ENCODE measurements at places on chromosomes 6 and 20.

DNA sequence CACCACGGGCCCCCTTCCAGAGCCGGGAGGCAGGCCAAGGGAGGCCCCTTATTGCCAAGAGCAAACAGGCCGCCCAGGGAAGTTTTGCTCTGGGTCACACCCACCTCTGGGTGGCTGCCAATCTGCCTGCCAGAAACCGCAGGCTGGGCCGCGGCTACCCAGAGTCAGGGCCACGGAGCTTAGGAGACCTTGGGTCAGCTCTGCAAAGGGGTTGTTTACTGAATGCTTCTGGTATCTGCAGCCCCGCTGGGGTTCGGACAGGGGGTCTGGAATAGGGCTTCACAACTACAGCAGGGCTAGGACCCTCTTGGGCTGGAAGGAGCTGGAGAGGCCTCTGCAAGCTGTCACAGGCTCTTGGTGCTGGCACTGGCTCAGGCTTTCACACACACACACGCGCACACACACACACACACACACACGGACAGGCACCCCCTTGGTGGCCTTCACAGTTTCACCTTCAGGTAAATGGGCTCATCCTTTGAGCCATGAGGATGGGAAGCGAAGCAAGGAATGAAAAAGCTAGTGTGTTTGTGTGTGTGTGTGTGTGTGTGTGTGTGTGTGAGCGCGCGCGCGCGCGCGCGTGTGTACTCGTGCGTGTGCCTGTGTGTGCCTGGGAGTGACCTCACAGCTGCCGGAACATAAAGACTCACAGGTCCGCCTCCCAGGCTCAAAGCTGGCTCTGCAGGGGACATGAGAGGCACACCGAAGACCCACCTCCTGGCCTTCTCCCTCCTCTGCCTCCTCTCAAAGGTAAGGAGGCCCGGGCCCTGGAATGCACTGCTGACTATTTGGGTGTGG is at the start of gene CCN5:
Gene CCN5 (plus strand): TSS at position 669 of the 798 bp plus-strand sequence. CDS start 22 bp downstream, at position 691.
- DNase-seq, result no peak

GRCh38 chr6:141394565-141395051 is 738.1 kb upstream of the GJE1 start:
- DNase-seq, result no peak

DNA sequence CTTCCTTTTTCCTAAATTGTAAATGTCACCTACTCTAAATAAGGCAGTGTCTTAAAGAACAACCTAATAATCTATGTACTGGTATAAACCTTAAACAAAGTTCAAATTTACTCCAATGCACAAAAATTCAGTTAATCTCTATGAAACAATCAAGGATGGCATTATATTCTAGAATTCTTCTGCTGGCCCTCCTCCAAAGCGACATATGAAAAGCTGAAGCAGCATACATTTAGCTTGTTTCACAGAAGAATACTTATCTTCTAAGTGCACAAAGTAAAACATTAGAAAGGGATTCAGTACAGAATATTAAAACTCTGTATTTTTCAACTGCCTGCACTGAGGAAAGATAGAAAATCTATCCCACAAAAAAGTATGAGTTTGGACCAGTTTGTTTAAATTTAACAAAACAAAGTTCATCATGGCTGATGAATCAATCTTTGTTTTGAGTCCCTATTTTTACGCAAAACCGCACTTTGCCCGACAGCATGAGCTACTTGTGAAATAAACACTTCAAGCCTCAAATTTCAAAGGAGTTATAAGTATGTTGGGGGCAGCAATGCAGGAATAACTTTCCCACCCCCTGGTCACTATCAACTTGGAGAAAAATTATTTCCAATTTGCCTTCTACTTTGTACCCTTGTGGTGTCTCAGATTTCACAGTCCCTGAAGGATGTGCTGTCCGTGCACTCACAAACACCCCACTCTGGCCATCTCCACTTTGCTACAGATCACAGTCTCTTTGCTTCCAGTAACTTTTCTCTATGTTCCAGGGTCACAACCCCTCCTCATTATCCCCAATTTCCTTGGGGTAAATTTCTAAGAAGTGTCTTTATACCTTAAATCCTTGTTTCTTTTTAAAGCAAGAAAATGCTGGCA is 238.2 kb downstream of the PRKN start:
- DNase-seq, result no peak

DNA sequence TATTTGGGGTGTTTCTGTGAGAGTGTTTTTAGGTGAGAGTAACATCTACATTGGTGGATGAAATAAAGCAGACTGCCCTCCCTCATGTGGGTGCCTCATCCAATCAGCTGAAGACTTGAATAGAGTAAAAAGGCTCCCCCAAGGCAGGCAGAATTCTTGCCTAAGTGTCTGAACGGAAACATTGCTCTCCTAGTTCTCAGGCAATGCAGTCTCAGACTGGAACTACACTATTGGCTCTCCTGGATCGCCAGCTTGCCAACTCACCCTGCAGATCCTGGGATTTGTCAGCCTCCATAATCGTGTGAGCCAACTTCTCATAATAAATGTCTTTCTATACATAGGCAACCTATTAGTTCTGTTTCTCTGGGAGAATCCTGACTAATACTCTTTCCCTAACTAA is 5.5 kb upstream of the TMEM170B start:
- DNase-seq, result no peak

GRCh38 chr20:57951549-57951948 is 241.7 kb upstream of the PMEPA1 start:
- DNase-seq, result no peak

DNA sequence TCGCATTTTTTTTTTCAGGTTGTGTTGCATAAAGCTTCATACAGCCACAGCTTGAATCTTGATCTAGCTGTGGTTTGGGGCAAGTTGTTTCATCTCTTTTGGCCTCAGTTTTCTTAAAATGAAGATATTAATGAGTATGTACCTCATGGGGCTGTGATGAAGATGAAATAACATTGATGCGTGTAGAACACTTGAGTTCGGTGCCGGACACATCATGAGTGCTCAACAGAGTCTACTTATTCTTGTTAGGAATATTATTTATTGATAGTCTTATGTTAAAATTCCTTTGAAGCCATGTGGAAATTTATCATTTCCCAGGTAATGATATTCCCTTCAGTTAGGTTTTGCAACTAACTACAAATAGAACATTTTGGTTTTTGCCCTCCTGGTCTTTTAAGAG is 3.4 kb downstream of the PAQR8 start:
- DNase-seq, result no peak

GRCh38 chr6:154852687-154853086 is 119.5 kb downstream of the SCAF8 start:
- no peak for DNase-seq

GRCh38 chr6:26290941-26291340 is 74.1 kb upstream of the BTN3A2 start:
- no peak for DNase-seq

DNA sequence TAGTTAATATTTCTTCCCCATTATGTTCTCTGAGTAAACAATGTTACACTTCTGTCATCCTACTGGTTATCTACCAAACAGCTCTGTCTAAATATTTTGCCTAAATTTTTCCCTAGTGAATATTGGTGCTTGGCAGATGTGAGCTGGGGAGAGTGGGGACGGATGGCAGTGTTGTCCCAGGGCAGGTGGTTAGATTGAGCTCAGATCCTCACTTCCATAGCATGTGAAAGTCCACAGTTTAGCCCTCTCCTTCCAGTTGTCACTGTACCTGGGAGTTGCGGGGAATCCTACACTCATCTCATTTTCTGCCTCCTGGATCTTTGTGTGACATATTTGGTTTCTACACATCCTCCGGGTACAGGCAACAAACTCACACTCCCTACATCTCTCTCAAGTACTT is 484.9 kb downstream of the EPM2A start:
- DNase-seq, result no peak

DNA sequence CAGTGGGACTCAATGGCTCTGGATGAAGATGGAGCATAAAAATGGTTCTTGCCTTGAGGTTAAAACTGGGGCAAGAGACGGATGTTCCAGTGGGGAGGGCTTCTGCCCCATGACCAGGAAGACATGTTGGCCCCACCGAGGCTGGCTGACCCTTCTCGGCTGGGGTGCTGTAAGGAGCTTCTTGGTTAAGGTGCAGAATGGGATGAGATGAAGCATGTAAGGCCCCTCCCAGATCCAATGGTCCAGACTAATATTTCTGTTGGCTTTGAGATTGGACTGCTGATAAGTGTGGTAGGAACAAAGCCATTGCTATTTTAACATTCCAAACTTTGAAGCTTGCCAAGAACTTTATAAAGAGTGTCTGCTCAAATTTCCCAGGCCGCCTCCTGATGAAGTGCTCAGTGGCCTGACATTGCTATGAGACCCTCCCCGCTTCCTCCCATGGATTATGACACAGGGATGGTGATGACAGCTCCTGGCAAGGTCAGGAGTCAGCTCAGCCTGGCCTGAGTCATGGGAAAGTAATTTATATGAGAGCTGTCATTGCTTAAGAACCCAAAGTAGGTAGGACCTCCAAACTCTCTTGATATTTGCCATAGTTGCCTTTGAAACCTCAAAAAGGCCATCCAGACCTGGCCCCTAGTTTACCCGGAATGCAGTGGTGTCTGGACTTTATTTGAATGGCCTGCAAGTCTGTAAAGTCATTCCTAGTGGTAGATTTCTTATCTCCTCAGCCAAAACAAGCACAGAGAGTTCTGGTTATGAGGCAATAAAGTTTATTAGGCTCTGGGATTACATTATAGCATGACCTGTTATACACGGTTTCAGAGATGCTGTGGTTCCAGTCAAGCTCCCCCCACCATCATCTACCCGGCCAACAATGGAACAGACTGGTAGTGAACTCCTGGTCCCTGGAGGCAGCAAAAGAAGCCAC is 55.2 kb downstream of the TGM2 start:
- DNase-seq, result no peak

GRCh38 chr20:63567386-63568169 is 6.5 kb downstream of the HELZ2 start:
- DNase-seq, result peak; percentile 77

DNA sequence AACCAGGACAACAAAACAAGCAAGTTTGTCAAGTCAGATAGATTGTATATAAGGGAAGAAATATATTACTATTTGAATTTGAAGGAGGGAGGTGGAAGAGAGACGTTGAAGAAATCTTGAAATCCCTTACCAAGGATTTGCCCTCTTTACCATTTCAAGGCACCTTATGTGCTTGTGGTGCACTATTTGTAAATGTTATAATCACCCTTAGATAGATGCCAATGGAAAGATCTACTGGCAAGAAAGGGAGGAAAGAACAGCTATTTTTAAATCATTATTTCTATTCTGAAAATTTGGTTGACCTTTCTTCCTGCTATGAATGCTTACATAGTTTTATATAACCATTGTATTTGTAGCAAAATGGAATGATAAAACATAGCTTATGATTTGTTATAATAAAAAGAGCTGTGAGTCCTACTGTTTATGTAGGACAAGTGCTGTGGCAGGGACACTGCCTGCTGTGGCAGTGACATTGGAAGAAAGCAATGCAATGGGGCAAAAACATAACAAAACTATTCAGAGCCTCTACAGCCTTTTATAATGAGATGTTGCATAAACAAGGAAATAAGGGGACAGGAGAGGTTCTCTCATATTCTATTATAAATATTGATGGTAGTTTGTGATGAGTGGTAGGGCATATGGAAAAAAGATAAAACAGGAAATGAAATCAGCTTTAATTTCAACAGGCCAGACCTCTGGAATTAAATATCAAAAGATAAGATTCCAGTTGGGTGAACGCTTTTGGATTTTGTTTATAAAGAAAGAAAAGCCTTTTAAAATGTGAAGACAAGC is 1145.2 kb upstream of the GJE1 start:
- DNase-seq, result no peak

DNA sequence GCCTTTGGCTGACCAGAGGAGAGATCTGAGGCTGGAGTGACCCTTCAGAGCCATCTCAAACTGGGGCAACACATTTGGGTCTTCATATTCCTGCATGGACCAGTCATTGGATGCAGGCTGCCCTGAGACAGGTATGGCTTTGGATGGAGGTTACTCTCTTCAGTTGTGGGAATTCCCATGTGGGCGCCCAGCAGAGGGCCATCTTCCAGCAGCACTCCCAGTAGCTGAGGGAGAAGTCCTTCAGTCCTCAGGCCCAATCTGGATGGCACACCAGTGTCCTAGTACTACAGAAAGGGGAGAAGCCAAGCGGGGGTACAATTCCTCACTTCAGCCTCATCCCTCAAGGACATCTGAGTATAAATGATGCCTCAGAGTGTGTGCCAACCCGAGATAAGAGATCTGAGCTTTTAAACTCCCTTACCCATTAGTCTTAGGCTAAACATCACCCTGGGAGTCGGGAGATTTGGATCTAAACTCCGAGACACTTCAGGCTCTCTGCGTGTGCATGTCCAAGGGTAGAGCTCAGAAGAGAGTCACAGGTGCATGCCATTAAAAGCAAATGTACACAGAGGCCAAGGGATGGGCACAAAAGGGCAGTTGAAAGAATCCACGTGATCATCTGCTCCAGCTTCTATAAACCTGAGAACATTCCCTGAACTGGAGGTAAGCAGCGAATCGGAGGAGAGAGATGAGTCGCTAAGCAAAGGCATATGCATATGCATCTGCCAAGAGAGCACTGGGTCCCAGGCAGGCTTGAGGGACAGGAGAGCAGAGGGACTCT is 204.6 kb downstream of the CD83 start:
- no peak for DNase-seq

- DNase-seq, result no peak
Measured at GRCh38 chr20:14724468-14724867, 387.1 kb upstream of the FLRT3 start.

GRCh38 chr6:30883685-30884520 is at the start of gene DDR1:
TSS of gene DDR1 (plus strand) at chr6:30884519. CDS start at chr6:30888730, 4,211 bp downstream.
- no peak for DNase-seq

- no peak for DNase-seq
Measured at GRCh38 chr6:119683031-119683430, 333.5 kb upstream of the MAN1A1 start.

DNA sequence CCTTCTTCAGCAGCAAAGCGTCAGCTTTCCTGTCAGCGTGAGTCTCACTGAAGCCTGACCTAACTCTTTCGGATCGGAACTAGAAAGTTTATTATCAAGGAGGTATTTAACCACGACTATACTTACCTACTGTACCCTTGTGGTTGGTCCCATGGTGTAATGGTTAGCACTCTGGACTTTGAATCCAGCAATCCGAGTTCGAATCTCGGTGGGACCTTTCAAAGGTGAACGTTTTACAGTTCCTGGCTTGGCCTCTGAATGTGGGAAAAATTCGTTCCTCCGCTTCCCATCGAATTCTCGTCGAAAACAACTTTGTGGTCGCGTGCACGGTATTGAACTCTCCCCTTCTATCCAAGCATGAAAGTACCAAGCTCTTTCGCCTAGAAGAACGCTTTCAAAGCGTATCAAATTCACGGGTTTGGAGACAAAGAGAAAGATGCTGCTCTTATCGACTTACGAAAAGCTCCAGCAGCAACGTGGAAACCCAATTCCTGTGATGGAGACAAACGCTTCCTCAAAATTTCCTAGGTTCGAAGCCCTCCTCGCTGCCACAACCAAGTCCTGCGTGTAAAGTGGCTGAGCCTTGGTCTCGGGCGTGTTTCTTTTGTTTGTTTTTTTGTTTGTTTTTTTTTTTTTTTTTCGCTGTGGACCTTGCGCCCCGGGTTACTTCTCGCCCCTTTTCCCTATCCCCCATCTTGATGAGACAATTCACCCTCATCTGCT is 63.7 kb downstream of the GPX5 start:
- no peak for DNase-seq

DNA sequence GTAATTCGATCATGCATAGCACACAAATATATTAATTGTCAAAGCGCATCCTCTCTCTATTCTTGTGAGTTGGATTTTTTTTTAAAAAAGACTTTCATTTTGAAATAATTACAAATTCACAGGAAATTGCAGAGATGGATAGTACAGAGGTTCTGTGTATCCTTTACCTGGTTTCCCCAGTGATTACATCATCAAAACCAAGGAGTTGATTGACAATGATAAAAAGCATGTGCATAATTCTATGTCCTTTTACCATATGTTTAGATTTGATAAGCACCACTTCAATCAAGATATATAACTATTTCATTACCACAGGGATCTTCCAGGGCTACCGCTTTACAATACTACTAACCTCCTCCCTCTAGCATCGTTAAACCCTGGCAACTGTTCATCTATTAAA is 40.2 kb downstream of the CCN2 start:
- DNase-seq, result no peak

Measured in AML-193 (cell line).